Right lung (tissue), 10 donors: ENCODE measurements at places on chromosomes 7 and 10. TPM values are rescaled to one million over a fixed set of nuclear protein-coding genes. Genes with fewer than 3 reads are reported as not detected.

Gene SAMD9L
- 19.8 TPM for polyA plus RNA-seq

Gene NUTM2A
- polyA plus RNA-seq = 1.9 TPM

Gene CAV2
- 97.1 TPM for polyA plus RNA-seq

Gene EFCAB10
- 2.6 TPM for polyA plus RNA-seq

Gene CEP55
- polyA plus RNA-seq = 33.6 TPM

Gene BTAF1
- 55.2 TPM for polyA plus RNA-seq

Gene TMEM26
- 6.5 TPM for polyA plus RNA-seq

Gene CAV1
- 404 TPM for polyA plus RNA-seq

Gene DRGX
- polyA plus RNA-seq = not detected

Gene PRPS1L1
- polyA plus RNA-seq = not detected

Gene MBL2
- polyA plus RNA-seq = not detected

Gene HABP2
- polyA plus RNA-seq = 0.69 TPM

Gene GPR26
- polyA plus RNA-seq = not detected

Gene OR2F1
- polyA plus RNA-seq = 0.08 TPM

Gene CARD11
- 3.3 TPM for polyA plus RNA-seq

Gene HOXA5
- 91.7 TPM for polyA plus RNA-seq

Gene CLCN1
- not detected for polyA plus RNA-seq

Gene MACC1
- 15.8 TPM for polyA plus RNA-seq

Gene OR2A42
- polyA plus RNA-seq = 5.2 TPM

Gene KCND2
- polyA plus RNA-seq = 1.3 TPM

Gene HOXA7
- polyA plus RNA-seq = 4.8 TPM
